ENCODE measurements at places on chromosomes 16 and 17.

DNA sequence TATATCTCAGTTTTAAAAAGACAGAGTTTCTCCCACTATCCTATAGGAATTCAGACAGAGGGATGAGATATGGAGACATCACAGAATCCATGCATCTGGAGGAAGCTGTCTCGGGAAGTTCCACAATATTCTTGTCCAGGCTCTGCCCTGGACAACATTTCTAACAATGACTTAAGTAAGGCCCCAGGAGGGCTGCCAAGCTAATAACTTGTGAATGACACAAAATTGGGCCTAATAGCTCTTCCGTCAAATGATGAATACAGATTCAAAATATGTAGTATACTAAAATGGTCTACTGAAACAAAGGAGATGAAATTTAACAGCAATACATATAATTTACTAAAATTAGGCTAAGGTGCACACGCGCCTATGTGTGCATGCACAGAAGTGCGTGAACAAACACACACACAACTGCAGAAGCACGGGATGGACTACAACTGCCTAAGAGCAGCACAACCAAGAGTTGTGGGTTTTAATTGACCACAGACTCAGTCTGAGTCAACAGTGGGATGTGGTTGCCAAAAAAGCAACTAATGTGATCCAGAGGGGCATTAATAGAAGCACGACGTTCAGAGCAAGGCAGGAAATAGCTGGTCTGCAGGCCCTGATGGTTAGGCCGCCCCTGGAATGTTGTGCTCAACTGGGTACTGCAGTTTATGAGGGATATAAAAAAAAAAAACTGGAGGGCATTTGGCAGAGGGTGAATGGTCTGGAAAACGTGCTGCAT lies 26.3 kb upstream of the HS3ST2 start:
- DNase-seq: peak; percentile 15

- DNase-seq: no peak
Observed at GRCh38 chr17:82823004-82823403, 16.8 kb downstream of the ZNF750 start.

DNA sequence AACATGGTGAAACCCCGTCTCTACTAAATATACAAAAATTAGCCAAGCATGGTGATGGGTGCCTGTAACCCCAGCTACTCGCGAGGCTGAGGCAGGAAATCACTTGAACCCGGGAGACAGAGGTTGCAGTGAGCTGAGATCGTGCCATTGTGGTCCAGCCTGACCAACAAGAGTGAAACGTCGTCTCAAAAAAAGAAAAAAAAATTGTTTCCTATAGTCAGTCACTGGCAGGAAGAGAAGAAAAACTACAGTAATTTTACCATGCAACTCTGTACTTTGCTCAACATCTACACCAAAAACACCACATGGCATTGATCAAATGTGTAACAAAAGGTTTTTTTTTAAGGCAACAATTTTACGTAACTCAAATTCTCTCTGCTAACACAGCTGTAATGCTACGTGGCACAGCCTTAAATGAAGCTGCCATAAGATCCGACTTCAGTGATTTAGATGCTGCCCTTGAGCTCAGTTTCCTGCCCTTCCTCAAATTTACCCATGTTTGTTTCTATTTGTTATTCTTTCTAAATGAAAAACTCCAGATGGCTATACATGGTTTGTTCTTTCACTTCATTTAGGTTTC lies 40.2 kb downstream of the CNOT1 start:
- peak; percentile 62 for DNase-seq

GRCh38 chr17:11997972-11998233 lies 628 bp upstream of the ZNF18 start:
- DNase-seq: no peak

DNA sequence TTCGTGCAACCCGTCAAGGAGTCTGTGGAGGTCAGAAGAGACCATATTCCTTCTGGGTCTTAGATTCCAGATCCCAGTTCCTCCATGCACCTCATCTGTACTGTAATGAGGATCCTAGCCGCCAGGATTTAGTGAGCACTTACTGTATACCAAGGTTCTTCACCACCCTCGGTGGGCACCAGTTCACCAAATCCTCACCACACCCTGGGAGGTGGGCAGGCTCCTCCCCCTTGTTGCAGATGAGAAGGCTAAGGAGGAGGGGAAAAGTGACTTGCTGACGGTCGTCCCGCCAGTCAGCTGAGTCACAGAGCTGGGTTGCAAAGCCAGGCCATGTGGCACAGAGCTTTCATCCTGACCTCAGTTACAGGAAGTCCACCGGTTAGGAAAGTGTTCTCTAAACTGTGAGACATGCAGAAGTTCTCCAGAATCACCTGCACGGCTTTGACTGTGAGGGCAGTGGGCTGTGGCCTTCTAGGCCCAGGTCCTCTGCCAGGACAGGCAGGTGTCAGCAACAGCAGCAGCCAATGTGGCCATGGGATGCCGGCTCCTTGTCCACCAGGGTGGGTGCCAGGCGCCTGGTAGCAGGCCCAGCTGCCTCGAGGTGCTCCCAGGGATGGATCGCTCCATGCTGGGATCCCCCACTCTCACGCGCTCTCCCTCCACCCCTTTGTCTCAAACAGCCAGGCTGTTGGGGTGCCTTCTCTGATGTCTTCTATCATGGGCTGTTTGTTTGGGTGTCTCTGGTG lies 240.3 kb upstream of the GSE1 start:
- peak; percentile 71 for DNase-seq

- DNase-seq: no peak
Observed at GRCh38 chr17:63475491-63476412, 1.1 kb upstream of the ACE start.

DNA sequence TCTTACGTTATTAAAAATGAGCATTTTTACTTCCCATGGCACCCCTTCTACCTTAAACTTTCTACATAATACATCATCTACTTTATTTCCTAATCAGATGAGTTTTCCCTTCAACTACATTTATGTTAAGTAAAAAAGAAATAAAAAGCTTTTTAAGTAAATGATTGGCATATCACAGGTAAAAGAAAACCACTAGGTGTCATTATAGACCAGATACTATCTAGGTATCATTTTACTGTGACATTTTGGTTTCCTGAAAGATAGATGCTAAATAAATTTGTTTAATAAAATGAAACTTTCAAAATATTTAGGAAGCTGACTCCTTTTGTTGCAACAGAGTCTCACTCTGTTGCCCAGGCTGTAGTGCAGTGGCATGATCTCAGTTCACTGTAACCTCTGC lies 3.8 kb upstream of the CMTM1 start:
- no peak for DNase-seq

DNA sequence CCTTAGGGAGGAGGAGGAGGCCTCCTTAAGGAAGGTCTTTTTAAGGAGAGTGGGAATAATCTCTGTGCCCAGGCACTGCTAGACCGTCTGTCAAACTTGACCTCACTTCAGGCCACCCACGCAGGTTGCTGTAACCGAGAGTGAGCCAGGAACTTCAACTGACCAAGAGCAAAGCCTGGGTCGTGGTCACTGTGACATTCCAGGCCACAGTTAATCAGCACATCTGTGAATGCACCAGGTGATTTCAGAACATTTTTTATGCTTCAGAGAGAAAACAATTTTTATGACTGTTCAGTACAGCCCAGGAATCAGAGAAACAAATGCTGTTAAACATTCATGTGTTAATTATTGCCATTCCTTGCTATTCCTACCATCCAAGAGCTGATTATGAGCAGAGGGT lies 226.6 kb upstream of the ASIC2 start:
- no peak for DNase-seq

- DNase-seq: peak; percentile 97
Observed at GRCh38 chr17:40290629-40291280, 3.1 kb downstream of the CDC6 start.

DNA sequence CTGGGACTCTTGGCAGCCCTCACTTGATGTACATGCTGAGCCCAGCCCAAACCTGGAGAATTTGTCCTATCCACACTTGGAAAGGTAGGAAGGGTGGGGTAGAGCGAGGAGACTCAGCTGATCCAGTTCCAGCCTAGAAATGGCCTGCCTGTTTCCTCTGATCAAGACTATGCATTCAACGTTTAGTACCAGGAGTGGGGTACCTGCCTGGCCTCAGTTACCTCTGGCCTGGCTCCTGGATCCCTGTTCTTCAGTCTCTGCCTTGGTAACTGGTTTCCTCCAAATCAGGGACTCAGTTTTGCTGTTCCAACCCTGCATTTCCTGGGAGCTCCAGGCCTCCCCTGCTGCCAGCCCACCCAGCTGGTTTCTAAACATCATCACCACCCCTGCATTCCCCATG lies 233.5 kb downstream of the GSG1L start:
- no peak for DNase-seq

- DNase-seq: peak; percentile 78
Observed at GRCh38 chr17:56440419-56440818, 153.1 kb upstream of the NOG start.

- DNase-seq: no peak
Observed at GRCh38 chr16:1530349-1530882, 3.0 kb upstream of the TMEM204 start.

- DNase-seq: peak; percentile 43
Observed at GRCh38 chr17:45432405-45433158, at the start of gene ARHGAP27. Gene ARHGAP27 (minus strand): TSS chr17:45432870. CDS start chr17:45430279, 2,591 bp downstream.

DNA sequence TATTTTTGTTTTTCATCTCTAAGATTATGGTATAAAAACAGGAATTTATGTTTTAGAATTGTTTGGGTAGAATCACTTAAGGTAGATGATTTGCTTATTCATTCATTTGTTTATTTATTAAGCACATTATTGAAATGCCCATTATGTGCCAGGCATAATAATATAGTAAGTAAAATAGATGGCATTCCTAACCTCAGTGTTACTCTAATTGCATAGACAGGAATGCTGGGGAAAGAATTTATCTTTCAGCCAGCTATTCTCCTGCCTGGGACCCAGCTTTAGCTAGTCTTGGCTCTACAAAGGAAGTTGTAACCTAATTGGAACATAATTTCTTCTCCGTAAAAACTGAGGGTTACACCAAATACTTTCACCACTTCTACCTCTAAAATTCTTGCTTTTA lies 44.6 kb downstream of the NFAT5 start:
- peak; percentile 48 for DNase-seq

DNA sequence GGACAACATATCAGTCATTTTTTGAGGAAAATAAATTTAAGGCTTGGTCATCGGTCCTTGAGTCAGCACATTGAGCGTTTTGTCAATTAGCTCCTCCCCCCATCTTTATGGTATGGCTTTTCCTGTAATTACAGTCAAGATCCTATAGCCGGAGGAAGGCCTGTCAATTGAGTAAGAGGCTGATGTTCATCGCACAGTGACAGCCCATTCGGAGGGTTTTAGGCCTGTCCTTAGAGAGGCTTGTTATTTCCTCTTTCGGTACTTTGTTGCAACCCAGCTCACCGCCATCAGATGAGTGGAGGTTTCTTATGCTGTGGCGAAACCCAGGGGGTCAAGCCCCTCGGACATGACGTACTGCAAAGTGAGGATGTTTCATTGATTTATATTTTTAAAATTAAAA lies 395.2 kb downstream of the WWOX start:
- no peak for DNase-seq

DNA sequence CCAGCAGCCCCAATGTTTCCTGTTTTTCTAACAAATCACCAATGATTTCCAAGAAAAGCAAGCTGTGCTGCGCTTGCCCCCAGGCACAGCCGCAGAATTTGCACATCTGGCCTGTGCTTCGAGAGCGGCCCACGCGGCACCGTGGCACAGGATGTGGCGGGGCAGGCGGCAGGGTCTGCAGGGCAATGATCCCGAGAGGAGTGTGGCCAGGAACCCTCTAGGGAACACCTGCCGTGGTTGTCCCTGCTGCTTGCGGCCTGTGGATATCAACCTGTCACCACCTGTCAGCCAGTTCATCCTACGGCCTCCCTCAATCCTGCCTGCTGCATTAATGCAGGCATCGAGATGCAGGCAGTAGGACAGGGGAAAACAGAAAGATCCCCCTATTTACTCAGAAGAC lies 24.0 kb downstream of the PIK3R5 start:
- no peak for DNase-seq

GRCh38 chr16:75271441-75272096 lies 20.1 kb upstream of the BCAR1 start:
- no peak for DNase-seq

DNA sequence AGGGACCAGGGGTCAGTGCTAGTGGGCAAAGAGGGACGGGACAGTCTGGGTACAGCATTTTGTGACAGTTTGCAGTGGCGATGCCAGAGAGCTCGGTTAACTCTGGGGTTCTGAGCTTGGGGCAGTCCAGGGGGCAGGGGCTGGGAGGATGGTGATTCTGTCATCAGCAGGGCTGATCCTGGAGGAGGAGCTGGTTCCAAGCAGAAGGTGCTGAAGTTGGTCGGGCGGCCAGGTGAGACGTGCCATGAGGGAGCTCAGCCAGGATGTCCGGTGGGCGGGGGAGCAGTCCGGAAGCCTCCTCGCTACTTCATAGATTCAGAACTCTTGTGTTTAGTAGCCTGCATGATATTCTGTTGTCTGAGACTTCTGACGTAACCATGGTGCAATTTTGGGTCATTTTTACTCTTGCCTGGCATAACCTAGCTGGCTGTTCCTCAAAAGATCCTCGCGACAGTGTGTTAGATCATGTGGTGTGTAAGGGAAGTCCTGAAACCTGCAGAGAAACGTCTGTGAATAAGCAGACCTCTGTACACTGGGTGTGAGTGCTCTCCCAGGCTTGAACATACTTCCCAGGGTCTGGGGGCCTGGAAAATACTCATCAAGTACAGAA lies 122.0 kb downstream of the CLEC16A start:
- DNase-seq: no peak

DNA sequence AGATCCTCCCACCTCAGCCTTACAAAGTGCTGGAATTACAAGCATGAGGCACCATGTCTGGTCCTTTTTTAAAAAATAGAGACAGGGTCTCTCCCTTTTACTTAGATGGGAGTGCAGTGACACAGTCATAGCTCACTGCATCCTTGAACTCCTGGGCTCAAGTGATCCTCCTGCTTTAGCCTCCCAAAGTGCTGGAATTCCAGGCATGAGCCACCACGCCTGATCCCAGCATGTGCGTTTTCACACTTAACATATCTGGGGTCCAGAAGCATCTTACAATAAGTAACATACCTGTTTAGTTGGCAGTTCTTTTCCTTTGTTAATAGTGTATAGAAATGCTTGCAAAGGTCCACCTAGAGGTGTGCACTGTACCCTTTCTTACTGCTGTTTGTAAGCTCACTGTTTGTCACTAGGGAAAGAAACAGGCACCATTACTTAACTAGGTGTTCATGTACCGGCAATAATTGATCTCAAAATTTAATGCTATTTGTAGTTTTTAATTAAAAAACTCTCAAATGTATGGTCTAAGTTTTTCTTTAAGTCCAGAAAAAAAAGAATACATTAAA lies 221.7 kb downstream of the RPTOR start:
- no peak for DNase-seq
